Right renal cortex interstitium (tissue), 3 donors: ENCODE measurements at places on chromosomes 2 and 18.
A peak's percentile ranks its signal among the peaks of the same experiment; 100 is the strongest.

- DNase-seq: peak; percentile 18
Observed at GRCh38 chr18:41906528-41907146, 48.4 kb upstream of the PIK3C3 start.

DNA sequence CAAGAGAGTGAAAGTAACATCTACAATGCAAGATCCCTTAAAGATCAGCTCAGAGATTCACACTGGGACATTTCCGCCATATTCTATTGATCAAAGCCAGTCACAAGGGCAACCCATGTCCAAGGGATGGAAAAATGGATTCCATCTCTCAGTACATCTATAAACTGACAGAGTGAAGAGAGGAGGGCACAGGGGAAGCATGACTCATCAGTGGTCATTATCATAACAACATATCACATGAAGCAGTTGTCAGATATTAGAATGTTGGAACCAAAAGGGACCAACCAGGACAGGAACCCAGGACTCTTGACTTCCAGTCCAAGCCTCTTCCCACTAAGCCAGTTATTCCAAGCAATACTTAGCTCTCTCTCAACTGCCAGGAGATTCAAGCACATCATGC, 54.9 kb upstream of the IGFBP2 start:
- DNase-seq: no peak

- no peak for DNase-seq
Observed at GRCh38 chr2:191264647-191265081, 19.5 kb downstream of the MYO1B start.

DNA sequence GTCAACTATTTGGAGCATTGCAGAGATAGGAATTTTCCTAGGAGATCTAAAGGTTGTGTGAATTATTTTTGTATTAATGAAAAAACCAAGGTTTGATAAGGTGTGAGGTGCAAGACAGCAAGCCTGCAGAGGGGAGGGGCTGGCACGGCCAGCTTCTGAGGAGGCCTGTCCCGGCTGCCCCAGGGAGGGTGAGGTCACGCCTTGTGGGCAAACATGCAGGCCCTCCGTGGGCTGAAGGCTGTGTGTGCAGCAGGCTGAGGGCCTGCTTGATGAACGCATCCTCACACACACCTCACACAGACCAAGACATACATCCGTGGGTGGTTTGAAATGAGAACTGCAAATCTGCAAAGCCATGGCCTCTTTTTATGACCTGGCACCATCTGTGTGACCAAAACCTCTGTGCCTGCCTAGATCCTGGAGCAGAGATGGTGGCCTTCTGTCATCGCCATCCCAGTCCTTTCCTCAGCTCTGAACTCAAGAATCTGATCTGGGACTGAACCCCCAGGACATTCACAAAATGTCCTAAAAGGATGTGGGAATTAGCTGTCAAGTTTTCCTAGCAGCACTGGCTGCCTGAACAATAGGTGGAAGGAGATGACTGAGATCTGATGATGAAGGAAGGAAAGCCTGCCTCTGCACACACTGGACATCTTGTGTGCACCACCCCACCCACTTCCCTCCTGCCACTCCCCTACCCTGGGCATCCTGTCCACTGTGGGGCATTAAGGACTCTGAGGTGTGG, 102.4 kb upstream of the MGAT4A start:
- DNase-seq: no peak

- no peak for DNase-seq
Observed at GRCh38 chr2:44942304-44943030, 965 bp downstream of the SIX3 start.

DNA sequence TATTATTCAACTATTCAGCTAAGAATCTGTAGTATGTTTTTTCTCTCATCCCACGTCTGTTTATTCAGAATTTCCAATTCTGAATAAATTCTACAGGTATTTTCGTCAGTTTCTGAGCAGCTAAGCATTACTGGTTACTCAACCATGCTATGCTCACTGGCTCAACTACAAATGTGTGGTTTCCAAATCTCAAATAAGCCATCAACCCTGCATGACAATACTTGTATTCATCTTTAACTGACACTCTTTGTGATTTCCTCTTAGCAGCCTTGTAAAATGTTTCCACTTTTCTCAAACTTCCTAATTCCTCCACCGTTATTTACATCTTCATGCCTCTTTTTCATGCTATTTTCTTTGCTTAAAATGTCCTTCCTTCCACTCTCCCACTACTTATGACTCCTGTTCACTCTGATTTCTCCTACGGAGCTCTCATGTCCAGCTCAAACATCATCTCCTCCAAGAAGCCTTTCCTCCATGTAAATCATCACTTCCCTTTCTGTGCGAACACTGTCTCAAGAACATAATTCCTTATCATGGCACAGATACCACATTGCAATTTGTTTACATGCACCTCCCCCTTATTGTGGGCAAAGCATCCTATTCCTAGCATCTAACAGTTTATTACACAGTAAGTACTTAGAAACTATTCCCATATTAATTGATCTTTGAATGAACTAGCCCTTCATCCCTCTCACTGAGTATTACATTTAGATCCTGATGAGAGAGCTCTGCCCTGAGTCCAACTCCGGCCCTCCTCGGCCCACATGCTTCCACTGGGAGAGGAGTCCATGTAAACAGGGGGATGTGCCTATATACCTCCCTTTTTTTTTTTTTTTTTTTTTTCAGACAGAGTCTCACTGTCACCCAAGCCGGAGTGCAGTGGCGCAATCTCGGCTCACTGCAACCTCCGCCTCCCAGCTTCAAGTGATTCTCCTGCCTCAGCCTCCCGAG, 10.5 kb downstream of the CCDC88A start:
- no peak for DNase-seq

DNA sequence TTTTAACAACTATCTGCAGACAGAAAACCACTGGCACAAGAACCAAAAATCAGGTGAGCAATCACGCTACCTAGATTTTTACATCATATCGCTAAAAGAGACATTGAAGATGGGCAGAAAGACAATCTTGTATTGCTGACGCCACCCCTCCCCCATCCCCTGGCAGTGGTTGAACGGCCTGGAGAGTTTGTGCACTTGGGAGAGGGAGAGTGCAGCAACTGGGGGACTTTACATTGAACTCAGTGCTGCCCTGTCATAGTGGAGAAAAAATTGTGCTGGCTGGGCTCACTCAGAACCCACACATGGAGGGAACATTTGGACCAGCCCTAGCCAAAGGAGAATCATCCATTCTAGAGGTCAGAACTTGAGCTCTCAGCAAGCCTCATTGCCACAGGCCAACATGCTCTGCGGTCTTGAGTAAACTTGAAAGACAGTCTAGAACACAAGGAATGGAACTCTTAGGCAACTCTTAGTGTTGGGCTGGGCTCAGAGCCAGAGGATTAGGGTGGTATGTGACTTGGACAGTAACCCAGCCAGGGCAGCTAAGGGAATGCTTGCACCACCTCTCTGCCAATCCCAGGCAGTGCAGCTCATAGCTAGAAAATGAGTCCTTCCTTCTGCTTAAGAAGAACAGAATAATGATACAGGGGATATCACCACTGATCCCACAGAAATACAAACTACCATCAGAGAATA, 220.0 kb upstream of the CYP26B1 start:
- no peak for DNase-seq

- DNase-seq: no peak
Observed at GRCh38 chr2:238659231-238659630, 188.7 kb upstream of the TWIST2 start.

GRCh38 chr2:72013726-72014125, 133.9 kb downstream of the CYP26B1 start:
- DNase-seq: no peak

DNA sequence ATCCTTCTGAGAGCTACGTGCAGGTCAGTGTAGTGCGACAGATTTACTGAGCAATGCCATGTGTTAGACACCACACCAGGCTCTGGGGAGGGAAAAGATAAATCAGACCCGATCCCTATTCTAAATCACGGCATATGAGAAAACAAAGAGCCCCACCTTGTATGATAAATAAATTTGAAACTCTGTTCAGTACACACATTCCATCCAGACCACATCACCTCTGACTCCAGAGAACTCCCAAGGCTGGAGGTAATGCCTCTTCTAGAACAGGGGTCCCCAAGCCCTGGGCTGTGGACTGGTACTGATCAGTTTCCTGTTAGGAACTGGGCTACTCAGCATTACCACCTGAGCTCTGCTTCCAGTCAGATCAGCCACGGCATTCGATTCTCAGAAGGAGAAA, 77.3 kb downstream of the QPCT start:
- DNase-seq: no peak

GRCh38 chr2:148971547-148971946, 67.0 kb upstream of the LYPD6B start:
- DNase-seq: no peak

DNA sequence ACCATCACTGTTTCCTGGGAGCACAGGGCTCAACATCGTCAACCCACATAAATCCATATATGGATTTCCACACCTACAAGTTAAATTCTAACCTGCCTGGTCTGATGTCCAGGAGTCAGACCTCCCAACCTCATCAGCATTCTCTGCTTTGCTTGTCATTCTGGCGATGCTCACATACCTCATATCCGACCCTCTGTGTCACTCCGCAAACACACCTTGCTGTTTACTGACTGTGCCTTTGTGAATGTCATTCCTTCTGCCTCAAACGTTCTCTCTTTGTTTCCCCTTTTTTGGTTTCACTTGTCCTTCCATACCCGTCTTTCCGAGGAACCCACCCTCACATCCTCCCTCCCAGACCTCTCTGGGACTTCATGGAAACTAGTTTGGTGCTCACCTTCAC, 187.1 kb downstream of the ACTR3 start:
- DNase-seq: no peak

- no peak for DNase-seq
Observed at GRCh38 chr2:146908776-146909175, 936.1 kb upstream of the ACVR2A start.

GRCh38 chr2:118978064-118978463, 36.1 kb downstream of the MARCO start:
- no peak for DNase-seq

GRCh38 chr18:22475426-22476100, 57.8 kb upstream of the CTAGE1 start:
- DNase-seq: no peak

GRCh38 chr2:36547906-36548305, 50.1 kb downstream of the FEZ2 start:
- DNase-seq: no peak

- no peak for DNase-seq
Observed at GRCh38 chr2:208990716-208991115, 433.1 kb upstream of the MAP2 start.

- no peak for DNase-seq
Observed at GRCh38 chr2:110732422-110733413, at the start of gene ACOXL. ACOXL (plus strand) TSS chr2:110732573; CDS start chr2:110768390, 35,817 bp downstream.
